ENCODE measurements at places on chromosomes 5 and 9. TPM values are rescaled to one million over a fixed set of nuclear protein-coding genes. Genes with fewer than 3 reads are reported as not detected.

The PCDHGA8 gene
- 6.2 TPM for total RNA-seq

The LRRC70 gene
- 12.3 TPM for total RNA-seq

The ADAMTSL1 gene
- 65.9 TPM for total RNA-seq

The OMD gene
- 4.1 TPM for total RNA-seq

The DAP gene
- 50.1 TPM for total RNA-seq

The CDKN2B gene
- 0.29 TPM for total RNA-seq

The RABGAP1 gene
- 90.4 TPM for total RNA-seq

The BRD9 gene
- total RNA-seq: 39.8 TPM

The TAF11L5 gene
- not detected for total RNA-seq

The OLFML2A gene
- 33.7 TPM for total RNA-seq

The RMND5B gene
- 24.5 TPM for total RNA-seq

The PFN3 gene
- not detected for total RNA-seq

The F2RL2 gene
- 1.1 TPM for total RNA-seq

The DOCK8 gene
- 26.6 TPM for total RNA-seq

The LCN10 gene
- 0.47 TPM for total RNA-seq

The PLEKHG4B gene
- 10.0 TPM for total RNA-seq

The C9orf153 gene
- total RNA-seq: 0.70 TPM

The FOXD4L5 gene
- total RNA-seq: 0.06 TPM

The PCDHGB3 gene
- 7.1 TPM for total RNA-seq

The MEGF9 gene
- total RNA-seq: 14.0 TPM

The NTRK2 gene
- 66.0 TPM for total RNA-seq

The GFI1B gene
- total RNA-seq: 2.0 TPM

The NMUR2 gene
- total RNA-seq: 0.12 TPM

The MEGF10 gene
- total RNA-seq: 5.7 TPM

The ANKRD31 gene
- 0.41 TPM for total RNA-seq

The NEURL1B gene
- total RNA-seq: 27.9 TPM

The FBP2 gene
- 26.9 TPM for total RNA-seq

The LPCAT1 gene
- total RNA-seq: 42.2 TPM

The TMEM215 gene
- total RNA-seq: 0.88 TPM

The ENHO gene
- 0.41 TPM for total RNA-seq

The BRINP1 gene
- total RNA-seq: 6.7 TPM

The CCIN gene
- total RNA-seq: 0.64 TPM

The CSF1R gene
- total RNA-seq: 39.5 TPM

The GPR107 gene
- total RNA-seq: 47.2 TPM

The ABLIM3 gene
- 5.7 TPM for total RNA-seq

The PCDHB10 gene
- total RNA-seq: 6.2 TPM

The UNC13B gene
- 24.1 TPM for total RNA-seq

The PPP2R2B gene
- total RNA-seq: 10.3 TPM

The PCDHB4 gene
- 3.8 TPM for total RNA-seq

The ZNF658 gene
- 6.6 TPM for total RNA-seq

The ARHGEF37 gene
- total RNA-seq: 6.9 TPM

The TMEM38B gene
- 33.5 TPM for total RNA-seq

The ZNF366 gene
- total RNA-seq: 4.4 TPM

The PCDHGB5 gene
- total RNA-seq: 14.1 TPM

The NUTM2G gene
- total RNA-seq: not detected

The GLT6D1 gene
- total RNA-seq: not detected

The SPINK7 gene
- total RNA-seq: not detected

The OTP gene
- total RNA-seq: not detected

The IL33 gene
- 11.8 TPM for total RNA-seq

The FOXI1 gene
- total RNA-seq: 3.8 TPM

The FOXD4 gene
- 0.47 TPM for total RNA-seq

Measured in metanephros (tissue), 2 donors.